ENCODE measurements at places on chromosomes 3 and 15.

DNA sequence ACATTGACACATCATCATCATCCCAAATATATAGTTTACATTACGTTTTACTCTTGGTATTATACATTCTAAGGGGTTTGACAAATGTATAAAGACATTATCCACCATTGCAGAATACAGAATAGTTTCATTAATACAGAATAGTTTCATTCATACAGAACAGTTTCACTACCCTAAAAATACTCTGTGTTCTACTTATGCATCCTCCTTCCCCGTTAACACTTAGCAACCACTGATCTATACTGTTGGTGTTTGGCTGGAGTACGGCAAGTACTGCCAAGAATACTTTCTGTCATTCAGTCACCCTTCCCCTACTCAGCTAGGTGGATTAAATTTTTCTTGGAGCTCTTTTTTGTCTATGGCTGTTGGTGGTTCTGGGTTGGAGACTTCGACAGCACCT, 33.4 kb downstream of the LEKR1 start:
- no peak for DNase-seq

DNA sequence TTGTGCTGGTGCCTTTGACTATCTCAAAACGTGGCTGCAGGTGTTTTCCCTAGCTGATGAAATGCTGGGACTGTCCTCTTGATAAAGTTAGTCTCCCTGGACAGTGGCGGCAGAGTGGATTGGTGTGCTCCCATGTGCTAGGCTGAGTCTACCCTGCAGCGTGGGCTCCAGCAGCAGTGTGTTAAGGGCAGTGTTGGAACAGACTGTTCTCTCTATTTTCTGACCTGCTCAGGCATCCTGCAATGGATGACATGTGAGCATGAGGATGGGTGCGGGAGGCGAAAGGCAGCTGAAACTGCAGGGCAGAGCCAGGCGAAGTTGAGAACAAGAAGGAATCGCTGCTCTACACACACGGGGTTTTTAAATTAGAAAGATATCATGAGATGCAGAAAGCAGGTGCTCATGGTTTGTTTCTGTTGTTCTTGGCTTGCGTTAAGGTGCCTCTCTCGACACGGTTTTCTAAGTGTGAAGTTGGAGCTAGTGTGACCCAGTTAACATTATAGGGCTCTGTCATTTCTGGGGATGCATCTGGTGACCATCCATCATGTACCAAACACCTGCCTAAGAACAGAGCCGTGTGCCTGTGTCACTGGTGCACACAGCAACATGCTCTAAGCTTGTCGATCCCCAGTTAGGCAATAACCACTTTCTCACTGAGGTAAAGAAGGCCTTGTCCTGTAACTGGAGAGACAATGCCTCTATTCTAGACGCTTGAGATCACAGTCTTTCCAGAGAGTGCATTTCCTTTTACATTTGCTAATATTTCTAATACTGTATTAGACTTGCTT, 44.3 kb downstream of the SLCO3A1 start:
- no peak for DNase-seq

DNA sequence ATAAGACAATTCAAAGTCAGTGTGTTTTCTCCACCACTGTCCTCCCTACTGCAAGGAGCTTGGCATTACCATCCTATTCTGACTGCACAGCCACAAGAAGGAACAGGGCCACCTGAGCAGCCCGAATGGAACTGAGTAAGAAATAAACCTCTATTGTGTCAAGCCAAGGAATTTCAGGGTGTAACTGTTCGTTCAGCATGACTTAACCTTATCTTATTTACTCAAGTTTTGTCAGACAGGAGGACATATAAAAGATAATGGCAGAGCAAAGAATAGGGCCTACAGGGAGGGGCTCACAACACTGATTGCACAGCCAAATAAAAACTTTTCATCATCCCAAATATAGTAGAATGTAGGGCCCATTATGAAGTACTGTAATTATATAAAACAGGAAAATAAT, 236.1 kb downstream of the NEK10 start:
- DNase-seq = no peak

DNA sequence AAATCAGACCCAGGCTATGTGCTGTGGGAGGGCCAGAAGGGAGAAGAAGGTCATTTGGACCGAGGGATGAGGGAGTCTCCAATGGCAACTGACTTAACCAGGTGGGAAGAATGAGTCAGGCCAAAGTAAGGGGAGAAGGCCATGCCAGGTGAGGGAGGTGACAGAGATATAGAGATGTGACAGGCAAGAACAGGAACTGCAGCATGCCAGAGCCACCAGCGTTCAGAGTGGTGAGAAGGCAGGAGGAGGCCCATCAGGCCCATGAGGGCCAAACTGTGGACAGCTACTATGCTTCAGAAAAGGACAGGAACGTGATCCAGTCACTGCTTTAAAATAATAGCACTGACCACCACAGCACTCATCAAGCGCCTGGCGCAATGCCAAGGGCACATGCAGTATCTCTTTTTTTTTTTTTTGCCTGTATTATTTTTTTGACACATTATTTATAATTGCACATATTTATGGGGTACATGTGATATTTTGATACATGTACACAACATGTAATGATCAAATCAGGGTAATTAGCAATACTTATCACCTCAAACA, 154.3 kb upstream of the IGF1R start:
- DNase-seq = no peak

GRCh38 chr3:117844676-117845075, 1135.1 kb downstream of the TUSC7 start:
- DNase-seq = peak; percentile 4

- DNase-seq = peak; percentile 16
Observed at GRCh38 chr3:185215873-185216606, 37.8 kb downstream of the EHHADH start.

DNA sequence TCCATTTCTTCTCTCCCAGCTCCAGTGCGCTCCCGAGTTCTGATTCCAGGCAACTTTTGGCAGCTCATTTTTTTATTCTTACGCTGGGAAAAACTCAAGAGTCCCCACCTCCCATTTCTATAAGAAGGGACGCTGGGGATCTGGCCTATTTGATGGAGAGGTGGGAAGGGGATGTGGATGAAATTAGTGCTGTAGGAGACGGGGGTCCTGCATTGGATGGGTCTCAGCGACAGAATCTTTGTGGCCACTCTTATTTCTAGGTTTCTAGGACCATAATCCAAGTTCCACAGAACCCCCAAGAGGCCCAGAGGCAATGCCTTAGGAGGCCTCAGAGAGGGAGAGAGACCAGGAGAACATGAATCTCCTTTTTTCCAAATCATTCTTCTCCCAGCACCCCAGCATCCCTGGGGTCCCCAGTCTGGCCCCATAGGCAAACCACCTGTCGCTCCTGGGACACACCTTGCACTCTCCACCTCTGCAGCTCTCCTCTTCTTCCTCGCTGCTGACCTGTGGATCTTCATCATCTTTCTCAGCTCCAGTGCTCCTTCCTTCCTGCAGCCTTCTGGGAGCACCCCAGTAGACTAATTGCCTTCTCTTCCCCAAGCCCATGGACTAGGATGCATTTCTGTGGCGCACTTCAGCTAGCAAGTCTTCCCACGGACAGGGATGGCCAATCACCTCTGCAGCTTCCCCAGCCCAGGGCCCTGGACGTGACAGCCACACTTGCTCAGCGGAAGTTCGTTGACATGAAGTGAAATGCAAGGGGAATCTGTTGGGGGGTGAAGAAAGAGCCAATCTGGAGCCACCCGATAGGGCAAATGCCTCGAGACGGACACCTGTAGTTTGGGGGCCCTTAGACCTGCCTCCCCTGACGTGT, 100.1 kb upstream of the ALDH1A3 start:
- DNase-seq = no peak

DNA sequence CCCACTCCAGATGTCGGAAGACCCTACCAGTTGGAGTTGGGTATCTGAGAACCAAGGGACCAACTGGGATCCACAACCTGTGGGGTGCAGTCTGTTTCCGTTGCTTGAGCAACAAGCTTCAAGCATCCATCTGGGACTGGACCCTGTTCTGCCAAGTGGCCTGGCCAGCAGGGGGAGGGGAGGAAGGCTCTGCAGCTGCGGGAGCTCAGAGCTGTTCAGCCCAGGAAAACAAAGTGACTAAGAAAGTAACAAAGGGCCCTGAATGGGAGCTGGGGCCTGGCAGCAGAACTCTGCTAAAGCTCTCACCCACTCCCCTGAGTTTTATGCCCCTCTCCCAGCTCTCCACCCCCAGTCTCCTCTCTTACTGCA, 2.7 kb downstream of the TYRO3 start:
- peak; percentile 45 for DNase-seq

GRCh38 chr3:101963902-101964362, 114.6 kb downstream of the NFKBIZ start:
- DNase-seq = peak; percentile 48

GRCh38 chr15:63474810-63475316, 29.5 kb upstream of the USP3 start:
- DNase-seq = no peak

DNA sequence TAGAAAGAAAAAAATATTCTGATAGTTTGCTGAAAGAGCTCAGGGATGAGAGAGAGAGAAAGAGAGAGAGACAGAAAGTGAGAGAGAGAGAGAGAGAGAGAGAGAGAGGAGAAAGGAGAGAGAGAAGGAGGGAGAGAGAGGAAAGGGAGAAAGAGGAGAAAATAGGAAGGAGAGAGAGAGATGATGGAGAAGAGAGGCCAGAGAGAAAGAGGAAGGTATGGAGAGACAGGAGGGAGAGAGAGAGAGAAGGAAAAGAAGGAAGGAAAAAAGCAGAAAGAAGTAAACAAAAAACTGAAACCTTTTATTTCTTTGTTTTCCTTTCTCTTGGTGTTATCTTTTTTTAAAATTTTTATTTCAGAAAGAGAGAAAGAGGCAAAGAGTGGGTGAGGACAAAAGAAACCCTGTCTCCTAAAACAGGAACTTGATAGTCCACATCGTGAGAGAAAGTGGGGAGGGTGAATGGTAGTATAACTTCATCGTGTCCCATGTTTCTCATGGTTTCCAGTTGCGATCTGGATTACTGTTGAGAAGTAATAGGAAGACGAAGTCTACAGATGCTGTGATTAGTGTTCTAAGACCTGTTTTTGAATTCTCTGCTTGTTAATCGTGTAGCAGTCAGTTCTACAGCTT, 279.7 kb downstream of the LPP start:
- DNase-seq = no peak

DNA sequence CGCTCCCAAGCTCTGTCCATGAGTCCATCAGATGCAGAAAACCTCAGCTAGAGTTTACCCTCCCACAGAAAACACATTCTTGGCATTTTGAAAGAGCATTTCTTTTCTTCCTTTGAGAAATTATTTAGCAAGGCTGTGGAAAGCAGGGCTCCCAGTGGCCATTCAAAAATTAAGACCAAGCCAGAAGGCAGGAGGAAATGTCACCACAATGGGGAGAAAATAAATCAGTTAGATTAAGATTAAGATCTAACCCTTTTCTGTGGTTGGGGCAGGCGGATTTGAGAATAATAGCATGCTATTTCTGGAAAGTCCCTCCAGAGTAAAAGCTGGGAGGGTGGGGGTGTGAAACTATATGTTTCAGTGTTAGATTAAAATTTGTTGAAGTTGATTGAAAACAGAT, 20.2 kb downstream of the LRIG1 start:
- peak; percentile 84 for DNase-seq

DNA sequence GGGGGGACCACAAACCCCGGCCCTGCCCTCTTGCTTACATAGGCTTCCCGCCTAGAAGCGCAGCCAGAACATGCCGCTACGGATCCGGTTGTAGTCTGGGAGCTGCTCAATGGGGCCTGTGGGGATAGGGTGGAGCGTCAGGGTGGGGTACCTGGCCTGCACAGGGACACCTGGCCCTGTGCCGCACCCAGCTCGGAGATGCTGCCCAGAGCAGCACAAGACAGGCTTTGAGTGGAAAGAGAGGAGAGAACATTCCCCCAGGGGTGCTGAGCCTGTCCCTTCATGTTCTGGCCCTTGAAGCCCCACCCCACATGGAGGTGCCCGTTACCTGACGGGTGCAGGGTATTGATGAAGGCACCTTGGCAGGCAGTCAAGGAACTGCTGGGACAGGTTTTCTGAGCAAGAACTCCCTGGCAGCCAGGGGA, 4.0 kb upstream of the COL7A1 start:
- DNase-seq = no peak

Measured in AG10803 (cell line).